ENCODE measurements at places on chromosomes 1 and 21. TPM values are rescaled to one million over a fixed set of nuclear protein-coding genes. Genes with fewer than 3 reads are reported as not detected.

GRCh38 chr1:148434832-148435231, 48.3 kb downstream of the PPIAL4G start:
- DNase-seq = no peak

DNA sequence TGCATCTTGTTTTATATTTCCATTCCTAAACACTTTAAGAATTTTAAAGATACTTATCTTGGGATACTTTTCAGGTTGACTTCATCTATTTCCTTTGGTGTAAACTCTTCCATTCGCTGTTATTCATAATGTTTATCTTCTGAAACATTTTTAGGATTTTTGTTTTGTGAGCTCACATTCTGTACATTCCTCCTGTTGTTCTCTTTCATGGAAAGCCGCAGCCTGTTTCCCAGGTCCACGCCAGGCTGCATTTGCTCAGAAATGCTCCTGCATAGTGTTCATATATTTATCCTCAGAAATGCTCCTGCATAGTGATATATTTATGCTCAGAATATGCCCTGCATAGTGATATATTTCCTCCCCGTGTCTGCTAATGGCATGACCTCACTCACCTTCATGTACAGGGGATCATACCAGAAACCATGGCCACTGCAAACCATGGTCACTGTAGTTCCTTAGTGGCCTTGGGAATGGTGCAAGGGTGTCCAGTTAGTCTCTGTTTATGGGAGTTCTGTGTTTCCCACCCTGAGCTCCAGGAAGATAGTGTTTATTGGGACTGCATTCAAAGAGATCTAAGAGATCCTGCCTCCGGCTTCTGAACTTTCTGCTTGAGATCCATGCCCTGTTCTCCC, 153.9 kb upstream of the GREM2 start:
- no peak for DNase-seq

DNA sequence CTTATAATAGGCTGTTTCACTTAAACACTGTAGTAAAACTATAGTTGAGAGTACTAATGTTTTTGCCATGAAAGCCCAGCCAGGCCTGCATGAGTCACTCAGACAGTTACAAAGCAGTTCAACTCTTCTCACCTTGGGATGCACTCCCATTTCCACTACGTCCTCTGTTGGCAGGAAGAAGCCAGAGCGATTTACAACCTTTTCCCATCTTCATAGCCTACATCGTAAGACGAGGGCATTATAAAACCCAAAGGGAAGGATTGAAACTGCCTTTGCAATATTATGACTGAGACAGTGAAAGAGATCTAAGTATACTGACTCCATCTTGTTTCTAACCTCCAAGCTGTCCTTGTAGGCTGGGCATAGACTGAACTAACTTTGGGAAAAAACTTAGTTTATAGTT, 71.8 kb upstream of the CSF1 start:
- no peak for DNase-seq

- DNase-seq = no peak
Observed at GRCh38 chr1:216923601-216924000, 200.4 kb upstream of the ESRRG start.

DNA sequence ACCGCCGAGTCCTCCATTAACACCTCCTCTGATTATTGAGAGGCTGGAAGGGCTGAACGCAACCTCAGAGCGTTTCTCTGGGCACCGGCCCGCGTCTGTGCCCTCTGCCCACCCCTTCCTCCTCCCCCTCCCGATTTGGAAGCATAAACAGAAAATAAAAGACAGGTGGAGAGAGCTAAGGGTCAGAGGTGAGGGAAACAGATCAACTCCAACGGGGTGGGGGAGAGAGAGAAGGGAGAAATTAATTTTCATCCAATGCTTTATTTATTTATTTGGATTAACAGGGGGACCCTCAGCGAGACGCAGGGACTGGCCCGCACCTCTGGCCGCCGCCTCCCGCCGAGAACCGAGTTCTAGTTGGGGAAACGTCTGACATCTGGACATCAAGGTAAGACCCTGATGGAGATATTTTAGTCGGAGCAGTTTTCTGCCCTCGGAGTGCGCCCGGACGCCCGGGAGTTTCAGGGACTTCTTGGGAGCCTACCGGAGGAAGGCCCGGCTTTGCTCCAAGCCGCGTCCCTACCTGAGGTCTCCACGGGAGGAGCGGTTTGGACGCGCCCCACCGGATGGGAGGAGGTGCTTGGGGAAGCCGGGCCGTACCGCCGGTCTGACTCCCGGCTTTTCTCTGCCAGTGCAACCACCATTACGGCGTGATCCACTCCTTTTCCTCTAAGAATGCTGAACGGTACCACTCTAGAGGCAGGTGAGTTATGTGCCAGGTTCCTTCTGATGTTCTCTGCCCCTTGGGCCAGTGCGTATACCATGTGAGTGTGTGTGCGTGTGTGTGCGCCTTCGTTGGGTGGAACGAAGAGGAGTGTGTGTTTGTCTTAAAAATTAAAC, 5.1 kb upstream of the LHX9 start:
- no peak for DNase-seq

GRCh38 chr1:18575620-18576019, 55.0 kb upstream of the PAX7 start:
- DNase-seq = no peak

DNA sequence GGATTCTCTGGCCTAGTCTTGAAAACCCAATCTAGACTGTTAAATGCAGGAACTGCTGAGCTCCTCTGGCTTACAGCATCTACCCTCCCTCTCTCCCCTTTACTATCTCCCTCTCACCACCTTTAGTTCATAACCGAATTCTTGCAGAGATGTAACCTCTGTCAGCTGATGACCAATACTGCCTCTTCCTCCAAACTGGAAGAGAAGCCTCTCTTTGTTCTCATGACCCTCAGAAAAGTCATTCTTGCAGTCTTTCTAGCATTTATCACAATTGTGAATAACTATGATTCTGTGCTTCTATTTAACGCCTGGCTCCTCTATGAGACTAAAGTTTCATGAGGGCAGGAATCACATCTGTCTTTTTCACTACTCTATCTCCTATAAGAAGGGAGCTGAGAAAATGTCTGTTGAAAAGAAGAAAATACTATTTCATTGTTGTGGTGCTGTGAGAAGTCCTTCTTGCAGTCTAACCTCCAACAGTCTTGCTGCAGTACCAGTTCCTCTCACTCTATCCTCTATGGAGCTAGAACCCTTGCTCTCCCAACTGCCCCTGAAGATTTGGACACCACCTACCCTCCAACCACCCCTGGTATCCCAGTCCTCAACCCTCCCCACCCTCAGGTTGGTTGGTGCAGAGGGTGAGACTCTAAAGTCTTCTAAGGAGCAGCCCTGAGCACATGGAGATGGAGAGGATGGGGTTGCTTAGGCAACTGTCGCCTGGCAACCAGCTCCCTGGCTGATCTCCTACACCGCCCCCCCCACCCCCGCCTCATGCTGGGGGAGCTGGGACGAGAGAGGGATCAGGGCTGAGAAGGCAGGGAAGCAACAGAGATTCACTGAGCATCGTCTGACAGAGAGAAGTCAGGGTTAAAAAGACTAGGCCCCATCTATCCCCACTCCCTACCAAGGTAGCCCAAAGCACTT, 13.9 kb downstream of the MEF2D start:
- DNase-seq = peak; percentile 74

- no peak for DNase-seq
Observed at GRCh38 chr1:79124756-79125155, 118.2 kb upstream of the ADGRL4 start.

GRCh38 chr1:68358439-68358838, 91.3 kb downstream of the RPE65 start:
- DNase-seq = no peak

- DNase-seq = no peak
Observed at GRCh38 chr1:31881688-31882000, 56.5 kb downstream of the PTP4A2 start.

GRCh38 chr1:16082283-16083038, 9.0 kb upstream of the FAM131C start:
- peak; percentile 66 for DNase-seq

DNA sequence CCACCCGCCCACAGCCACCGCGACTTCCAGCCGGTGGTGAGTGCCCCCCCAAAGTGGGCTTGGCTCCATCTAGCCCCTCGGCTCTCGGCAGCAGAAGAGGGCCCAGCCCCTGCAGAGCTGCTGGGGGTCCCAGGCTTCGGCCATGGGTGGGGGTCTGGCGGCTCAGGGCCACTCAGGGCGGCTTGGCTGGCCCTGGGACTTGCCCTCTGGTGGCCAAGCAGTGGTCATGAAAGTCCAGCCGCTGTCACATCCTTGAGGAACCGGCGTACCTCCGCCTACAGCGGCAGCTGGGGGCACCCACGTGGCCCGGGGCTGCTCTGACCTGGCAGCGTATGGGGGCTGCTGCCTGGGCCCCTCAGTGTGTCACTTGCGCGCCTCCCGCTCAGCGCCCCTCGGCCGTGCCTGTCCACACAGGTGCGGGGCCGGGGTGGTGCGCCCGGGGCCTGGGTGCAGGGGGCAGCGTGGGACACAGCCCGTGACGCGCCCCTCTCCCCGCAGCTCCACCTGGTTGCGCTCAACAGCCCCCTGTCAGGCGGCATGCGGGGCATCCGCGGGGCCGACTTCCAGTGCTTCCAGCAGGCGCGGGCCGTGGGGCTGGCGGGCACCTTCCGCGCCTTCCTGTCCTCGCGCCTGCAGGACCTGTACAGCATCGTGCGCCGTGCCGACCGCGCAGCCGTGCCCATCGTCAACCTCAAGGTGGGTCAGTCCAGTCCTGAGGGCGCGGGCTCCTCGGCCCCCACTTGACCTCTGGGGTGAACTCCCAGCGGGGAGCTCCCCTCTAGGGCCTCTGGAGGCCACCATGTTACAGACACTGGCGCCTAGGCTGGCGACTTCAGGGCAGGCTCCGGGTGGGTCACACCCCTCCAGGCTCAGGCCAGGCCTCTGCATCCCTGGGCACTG, 32.4 kb downstream of the SLC19A1 start:
- no peak for DNase-seq

- DNase-seq = peak; percentile 20
Observed at GRCh38 chr21:18164933-18165332, 79.7 kb upstream of the CHODL start.

- no peak for DNase-seq
Observed at GRCh38 chr1:87077959-87078639, 163.7 kb downstream of the HS2ST1 start.

DNA sequence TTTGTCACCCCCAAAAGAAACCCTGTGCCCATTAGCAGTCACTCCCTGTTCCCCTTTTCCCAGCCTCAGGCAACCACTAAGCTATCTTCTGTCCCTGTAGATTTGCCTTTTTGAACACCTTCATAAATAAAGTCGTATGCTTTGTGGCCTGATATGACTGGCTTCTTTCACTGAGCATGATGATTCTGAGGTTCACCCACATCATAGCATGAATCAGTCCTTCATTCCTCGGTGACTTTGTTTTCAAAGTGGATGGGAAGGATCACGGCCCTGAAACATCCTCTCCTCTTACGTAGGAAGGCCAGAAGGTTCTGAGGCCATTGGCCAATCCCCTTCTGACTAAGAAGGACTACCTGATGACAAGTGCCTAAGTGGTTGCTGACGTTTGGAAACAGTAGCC, 39.1 kb downstream of the NIPAL3 start:
- no peak for DNase-seq

GRCh38 chr1:190179817-190180216, 297.8 kb downstream of the BRINP3 start:
- peak; percentile 19 for DNase-seq

- no peak for DNase-seq
Observed at GRCh38 chr1:74083128-74083527, 114.8 kb downstream of the LRRIQ3 start.

DNA sequence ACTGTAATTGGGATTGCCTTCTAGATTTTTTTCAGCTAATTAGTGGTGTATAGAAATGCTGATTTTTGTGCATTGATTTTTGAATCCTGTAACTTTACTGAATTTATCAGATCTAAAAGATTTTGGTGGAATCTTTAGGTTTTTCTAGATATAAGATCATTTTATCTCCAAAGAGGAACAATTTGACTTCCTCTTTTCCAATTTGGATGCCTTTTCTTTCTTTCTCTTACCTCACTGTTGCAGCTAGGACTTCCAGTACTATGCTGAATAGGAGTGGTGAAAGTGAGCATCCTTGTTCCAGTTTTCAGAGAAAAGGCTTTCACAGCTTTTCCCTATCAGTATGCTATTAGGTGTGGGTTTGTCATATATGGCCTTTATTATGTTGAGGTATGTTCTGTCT, 53.6 kb downstream of the TESK2 start:
- no peak for DNase-seq

- peak; percentile 10 for DNase-seq
Observed at GRCh38 chr1:101022294-101022693, 3.3 kb downstream of the DPH5 start.

DNA sequence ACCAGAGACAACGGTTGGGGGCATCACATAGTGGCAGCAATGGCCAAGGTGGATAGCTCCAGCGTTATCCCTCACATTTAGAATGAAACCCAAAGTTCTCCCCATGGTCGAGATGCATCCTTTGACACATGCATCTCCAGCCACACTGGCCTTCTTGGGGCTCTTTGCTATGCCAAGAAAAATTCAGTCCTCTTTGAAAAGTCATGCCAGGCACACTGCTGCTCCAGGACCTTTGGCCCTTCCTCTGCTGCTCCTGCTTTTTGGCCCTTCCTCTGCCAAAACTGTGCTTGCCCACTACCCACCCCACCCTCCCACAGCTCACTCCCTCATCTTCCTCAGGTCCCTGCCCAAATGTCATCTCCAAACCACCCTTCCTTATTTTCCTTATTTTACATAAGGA, 106.4 kb downstream of the C1orf94 start:
- DNase-seq = no peak

GRCh38 chr1:76335882-76336281, 261.3 kb downstream of the ST6GALNAC3 start:
- no peak for DNase-seq

- DNase-seq = peak; percentile 64
Observed at GRCh38 chr1:110524311-110525248, 5.6 kb upstream of the KCNA10 start.

- no peak for DNase-seq
Observed at GRCh38 chr1:153748903-153749302, 21.1 kb downstream of the INTS3 start.

DNA sequence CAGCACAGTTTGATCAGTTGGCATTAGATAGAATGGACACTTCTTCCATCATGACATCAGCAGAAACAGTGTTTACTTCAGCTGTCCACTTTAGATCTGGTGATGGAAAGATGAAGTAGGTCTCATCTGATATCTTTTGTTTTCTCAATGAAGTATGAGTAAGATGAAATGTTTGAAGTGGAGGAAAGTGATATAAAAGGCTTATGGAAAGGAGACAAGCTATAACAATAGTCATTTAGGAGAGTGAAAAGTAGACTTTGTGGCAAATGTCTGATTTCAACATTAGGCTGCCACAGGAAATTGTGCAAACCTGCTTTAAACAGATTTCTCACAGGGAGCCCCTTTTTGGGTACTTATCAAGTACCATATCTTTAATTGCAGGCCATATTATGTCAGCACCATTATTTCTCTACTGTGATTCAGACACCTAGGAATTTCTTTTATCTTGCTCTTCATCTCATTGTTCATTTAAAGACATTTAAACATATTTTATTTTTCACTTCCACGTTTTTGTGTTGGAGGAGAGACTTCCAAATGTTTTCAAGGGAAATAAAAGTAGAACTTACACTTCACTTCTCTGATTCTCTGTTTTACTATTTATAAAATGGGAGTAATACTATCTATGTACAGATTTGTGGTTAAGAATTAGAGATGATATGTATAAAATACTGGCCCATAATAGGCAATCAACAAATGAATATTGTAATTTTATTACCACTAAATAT, 18.1 kb downstream of the PDC start:
- DNase-seq = no peak

PDZK1IP1 gene
- total RNA-seq = not detected

CHIT1 gene
- total RNA-seq = not detected

EPB41 gene
- total RNA-seq = 26.3 TPM

CNIH3 gene
- total RNA-seq = 6.4 TPM

RAB42 gene
- total RNA-seq = not detected

APCS gene
- not detected for total RNA-seq

CSMD2 gene
- total RNA-seq = 0.03 TPM

Measured in SK-MEL-5 (cell line).